Activated naive CD8-positive, alpha-beta T cell treated with anti-CD3 and anti-CD28 coated beads for 36 hours (primary cell): ENCODE measurements at places on chromosomes 4 and X.
A peak's percentile ranks its signal among the peaks of the same experiment; 100 is the strongest.

GRCh38 chr4:25938366-25938765, 24.3 kb downstream of the SMIM20 start:
- DNase-seq, result no peak

DNA sequence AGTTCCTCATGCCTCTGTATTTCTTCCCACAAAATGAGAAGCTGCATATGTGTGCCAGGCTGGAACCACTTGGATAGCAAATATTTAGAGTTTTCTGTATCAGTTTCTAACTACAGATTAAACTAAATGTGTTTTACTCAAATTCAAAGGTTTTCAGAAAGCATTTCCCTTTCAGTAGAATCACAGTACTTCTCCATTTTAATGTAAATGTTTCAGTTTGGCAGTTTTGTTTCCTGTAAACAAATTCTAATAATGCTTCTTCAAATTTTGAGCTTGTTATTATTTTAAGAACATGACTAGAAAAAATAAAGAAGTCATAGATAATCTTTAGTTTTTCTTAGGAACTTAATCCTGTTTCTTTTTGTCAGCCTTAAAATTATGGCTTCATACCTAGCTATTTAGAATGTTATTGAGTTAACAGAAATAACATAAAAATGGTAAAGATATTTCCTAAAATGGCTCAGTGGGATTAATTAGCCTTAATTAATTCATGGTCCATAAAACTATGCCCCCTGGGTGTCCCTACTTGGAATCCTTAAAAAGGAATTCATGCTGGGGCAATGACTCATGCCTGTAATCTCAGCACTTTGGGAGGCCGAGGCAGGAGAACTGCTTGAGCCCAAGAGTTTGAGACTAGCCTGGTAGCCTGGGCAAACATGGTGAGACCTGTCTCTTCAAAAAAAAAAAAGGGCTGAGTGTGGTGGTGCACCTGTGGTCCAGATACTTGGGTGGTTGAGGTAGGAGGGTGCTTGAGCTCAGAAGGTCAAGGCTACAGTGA, 83.8 kb upstream of the GPR34 start:
- DNase-seq, result no peak

DNA sequence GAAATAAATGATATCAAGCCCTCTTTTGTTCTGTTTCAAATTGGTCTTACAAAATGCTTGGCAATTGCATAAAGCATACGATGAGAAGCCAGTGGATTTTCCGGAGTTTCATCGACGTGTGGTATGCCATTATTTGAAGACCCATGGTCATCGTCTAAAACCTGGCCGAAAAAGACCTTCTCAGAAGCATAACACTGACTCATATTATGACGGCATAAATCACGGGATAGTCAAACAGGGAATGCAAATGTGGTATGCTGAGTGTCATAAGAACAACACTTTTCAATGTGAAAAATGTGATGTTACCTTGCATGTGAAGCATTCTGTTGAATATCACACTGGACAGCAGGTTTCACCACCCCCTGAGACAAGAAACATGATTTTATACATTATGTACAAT, 695.2 kb downstream of the GRXCR1 start:
- no peak for DNase-seq

DNA sequence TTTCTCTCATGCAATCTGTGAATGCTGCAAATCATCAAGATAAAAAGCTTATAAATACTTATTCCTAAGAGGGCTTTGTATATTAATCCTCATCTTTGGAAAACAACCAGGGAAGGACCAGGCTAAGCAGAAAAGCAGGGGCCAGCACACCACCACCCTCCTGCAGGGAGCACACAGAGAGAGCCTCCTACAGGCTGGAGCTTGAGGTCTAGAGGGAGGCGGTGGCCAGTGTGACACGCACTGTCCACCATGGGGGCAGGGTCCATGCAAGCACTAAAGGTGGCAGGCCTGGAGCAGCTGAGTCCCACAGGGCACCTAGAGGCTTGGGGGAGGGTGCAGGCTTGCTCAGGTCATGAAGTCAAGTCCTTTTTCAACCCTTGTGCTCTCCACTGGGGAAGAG, 236.9 kb downstream of the TACR3 start:
- DNase-seq, result no peak

GRCh38 chr4:172055046-172055445, 241.8 kb downstream of the GALNTL6 start:
- no peak for DNase-seq

DNA sequence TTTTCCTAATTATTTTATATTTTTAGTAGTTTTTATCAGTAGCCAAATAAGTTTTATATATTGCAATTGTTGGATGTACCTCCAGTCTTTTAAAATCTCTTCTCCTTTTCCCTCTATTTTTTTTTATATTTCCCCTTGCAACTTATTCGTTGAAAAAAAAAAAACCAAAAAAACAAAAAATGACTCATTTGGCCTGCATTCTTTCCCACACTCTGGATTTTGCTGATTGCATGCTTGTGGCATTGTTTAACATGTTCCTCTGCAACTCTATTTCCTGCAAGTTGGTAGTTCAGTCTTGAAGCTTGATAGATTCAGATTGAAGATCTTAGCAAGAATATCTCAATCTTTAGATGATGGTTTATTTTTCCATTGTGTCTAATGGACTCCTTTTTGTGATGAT, 260.6 kb upstream of the BOD1L1 start:
- no peak for DNase-seq

- DNase-seq, result no peak
Observed at GRCh38 chrX:1134976-1135375, 77.5 kb downstream of the CRLF2 start.

- peak; percentile 38 for DNase-seq
Observed at GRCh38 chrX:153460826-153461225, 9.6 kb downstream of the HAUS7 start.

DNA sequence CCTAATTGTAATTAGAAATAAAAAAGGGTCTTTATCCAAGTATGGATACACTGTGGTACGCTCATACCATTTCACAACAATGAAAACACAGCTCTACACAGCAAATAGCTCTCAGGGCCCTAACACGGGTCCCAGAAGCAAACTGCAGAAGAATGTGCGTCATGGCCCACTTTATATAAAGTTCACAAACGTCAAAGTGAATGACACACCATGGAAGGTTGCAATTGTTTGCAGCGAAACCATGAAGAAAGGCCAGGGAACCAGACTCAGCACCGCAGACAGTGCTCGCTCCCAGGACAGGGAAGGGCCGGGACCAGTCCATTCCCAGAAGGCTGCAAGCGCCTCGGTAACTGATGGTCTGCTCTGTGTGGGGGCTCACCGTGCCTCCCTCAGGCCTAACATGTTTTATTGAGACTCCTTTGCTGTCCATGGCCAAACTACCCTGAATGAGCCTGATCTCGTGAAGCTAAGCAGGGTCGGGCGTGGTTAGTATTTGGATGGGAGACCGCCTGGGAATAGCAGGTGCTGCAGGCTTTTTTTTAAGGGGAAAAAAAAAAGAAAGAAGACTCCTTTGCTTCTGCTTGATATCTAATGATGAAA, 47.8 kb downstream of the ACOX3 start:
- DNase-seq, result no peak

- DNase-seq, result no peak
Observed at GRCh38 chr4:54877006-54877405, 219.2 kb downstream of the KIT start.

- no peak for DNase-seq
Observed at GRCh38 chr4:1910643-1911042, 39.5 kb downstream of the NSD2 start.

DNA sequence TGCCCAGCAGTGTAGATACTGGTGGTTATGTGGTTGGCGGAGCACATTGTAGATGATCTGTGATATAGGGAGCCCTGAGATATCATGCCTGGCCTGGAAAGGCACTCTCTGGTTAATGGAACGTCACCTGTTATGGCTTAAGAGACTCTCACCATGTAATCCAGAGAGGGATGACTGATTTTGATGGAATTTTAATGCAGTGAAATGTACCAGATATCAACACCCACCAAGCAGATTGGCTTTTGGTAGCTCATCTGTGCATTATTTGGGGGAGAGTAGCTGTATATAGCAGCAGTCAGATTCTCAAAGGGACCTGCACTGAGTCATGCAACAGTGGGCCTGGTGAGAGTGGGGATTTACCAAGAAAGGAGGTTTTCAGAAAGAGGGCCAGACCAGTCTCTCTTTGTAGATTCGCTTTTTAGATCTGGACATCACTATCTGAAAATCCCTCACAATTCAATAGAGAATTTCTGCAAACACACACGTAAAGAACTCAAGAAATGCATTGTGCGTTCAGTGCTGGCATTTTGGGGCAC, 17.3 kb downstream of the TSC22D3 start:
- no peak for DNase-seq

DNA sequence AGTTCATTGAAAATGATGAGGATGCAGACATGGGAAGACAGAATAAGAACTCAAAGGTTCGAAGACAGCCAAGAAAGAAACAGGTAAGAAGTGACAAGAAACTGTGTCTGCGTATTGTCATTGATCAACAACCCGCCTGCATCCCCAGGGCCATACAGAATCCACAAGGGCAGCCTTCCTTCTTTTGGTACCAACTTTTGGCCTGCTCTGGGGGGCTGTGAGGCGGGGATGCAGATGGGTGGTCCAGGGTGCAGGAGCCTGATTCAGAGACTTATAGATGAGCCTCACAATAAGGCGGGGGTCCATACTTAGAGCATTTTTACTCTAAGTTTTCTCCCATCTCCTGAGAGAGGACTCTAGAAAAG, 9.0 kb downstream of the CC2D2A start:
- no peak for DNase-seq

DNA sequence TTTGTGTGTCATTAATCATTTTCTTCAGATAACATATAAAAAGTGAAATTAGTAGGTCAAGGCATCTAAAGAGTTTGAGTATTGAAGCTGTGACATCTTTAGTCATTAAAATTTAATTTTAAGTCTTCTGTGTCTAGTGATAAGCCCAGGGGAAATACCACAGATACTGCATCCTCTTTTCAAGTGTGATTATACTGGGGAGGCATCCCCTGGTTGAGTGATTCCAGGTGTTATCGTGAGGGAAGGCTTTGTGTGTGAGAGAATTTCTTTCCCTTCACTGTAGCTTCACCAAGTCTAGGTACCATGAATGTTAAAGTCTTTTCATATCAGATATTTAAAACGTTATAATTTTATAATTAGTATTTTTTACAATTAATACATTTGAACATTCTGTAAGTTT, 193.4 kb downstream of the FRAS1 start:
- no peak for DNase-seq

- DNase-seq, result no peak
Observed at GRCh38 chr4:3418029-3418762, 23.6 kb upstream of the HGFAC start.

GRCh38 chr4:14267373-14268060, 640.0 kb upstream of the BOD1L1 start:
- DNase-seq, result no peak

- DNase-seq, result no peak
Observed at GRCh38 chr4:30719454-30720020, 632 bp upstream of the PCDH7 start.

- DNase-seq, result no peak
Observed at GRCh38 chr4:168240821-168241220, 77.7 kb downstream of the DDX60 start.

- no peak for DNase-seq
Observed at GRCh38 chr4:20565075-20565721, 135.1 kb upstream of the PACRGL start.

DNA sequence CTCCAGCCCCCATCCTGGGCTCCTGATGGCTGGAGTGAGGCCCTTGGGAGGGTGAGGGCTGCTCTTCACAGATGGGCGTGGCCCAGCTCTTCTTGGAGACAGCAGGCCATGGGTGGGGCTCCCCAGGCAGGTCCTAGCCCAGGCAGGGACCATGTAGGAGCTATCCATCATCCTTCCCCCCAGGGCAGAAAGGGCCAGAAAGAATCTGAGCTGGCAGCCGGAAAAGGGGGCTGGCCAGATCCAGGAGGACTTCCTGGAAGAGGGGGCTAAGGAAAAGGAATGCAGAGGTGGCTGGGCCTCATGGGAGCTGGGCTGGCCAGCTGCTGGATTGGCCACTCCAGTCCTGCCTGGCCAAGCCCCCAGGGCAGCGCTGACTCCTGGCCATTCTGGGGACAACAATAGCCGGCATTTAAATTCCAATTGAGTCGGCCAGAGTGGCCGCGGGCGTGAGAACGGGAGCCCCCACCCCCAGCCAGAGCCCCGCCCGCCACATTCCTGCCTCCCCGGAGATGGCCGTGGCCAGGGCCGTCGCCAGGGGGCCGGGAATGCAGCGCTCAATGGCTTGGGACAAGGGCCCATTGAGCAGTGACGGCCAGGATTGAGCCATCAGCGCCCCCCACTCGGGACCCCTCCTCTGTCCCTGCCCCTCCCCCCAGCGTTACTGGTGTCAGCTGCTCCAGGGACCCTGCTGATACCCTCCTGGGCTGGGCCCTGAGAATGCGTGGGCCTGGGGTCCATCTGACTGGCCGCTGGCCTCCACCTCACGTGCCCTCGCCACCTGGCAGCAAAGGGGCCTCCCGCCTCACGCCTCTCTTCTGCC, 15.1 kb upstream of the FGFR3 start:
- no peak for DNase-seq

- DNase-seq, result peak; percentile 3
Observed at GRCh38 chr4:75555294-75556164, at the start of gene ODAPH. TSS of gene ODAPH (plus strand) at chr4:75556066. CDS start at chr4:75556083, 17 bp downstream.

GRCh38 chrX:77788050-77788449, 2.0 kb upstream of the ATRX start:
- DNase-seq, result peak; percentile 3

DNA sequence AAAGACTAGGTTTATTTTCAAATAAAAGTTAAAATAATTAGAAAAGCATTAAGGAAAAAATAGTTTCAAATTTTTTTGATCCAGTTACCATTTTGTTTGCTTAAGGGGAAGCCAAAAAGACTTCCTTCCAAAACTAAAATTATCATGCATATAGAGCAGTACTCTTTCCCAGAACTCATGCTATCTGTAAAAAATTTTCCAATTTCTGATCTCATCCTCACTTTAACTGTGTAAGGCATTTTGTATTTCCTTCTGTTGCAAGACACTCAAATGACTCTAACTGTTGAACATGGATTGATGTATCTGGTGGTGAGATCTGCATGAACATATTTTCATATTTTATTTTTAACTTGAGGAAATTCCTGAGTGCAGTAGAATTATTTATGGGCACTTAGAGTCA, 150.1 kb downstream of the ADAM29 start:
- no peak for DNase-seq

- DNase-seq, result no peak
Observed at GRCh38 chr4:75135068-75135825, 202.3 kb downstream of the PARM1 start.

DNA sequence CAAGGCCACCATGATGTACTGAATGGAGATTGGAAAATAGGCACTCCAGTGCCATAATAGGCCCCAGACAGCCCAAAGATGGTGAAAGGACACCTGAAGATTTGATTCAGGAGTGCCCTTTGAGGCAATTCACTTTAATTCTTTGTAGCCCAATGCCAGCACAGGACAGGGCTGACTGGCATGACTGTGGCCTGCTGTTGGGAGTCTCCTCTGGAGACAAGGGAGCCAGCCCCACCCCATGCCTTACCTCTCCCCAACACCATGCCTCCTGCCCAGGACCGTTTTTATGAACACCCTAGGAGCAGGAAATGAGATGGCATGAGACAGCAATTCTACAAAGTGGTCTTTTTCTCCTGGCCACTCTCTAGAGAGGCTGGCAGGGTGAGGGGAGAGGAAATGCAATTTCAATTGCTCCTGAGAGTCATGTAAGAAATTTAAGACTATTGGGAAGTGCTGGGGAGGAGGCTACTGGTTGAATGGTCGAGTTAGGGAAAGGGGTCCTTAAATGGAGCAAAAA, 94.2 kb upstream of the MAMLD1 start:
- no peak for DNase-seq

GRCh38 chrX:103585411-103586313, at the start of gene TCEAL4:
TSS of gene TCEAL4 (plus strand) at chrX:103585515. CDS start at chrX:103586676, 1,161 bp downstream.
- peak; percentile 44 for DNase-seq
